ENCODE measurements at places on chromosomes 4 and X. TPM values are rescaled to one million over a fixed set of nuclear protein-coding genes. Genes with fewer than 3 reads are reported as not detected.

Gene MGST2
- total RNA-seq, result 128 TPM

Gene GAGE12D
- not detected for total RNA-seq

Gene DRD5
- total RNA-seq, result not detected

Gene ZRSR2
- total RNA-seq, result 5.8 TPM

Gene GPR34
- total RNA-seq, result 0.40 TPM

Gene GYPE
- not detected for total RNA-seq

Gene CLNK
- 0.08 TPM for total RNA-seq

Gene FREM3
- not detected for total RNA-seq

Gene LNX1
- total RNA-seq, result 23.8 TPM
